Astrocyte (in vitro differentiated cells and primary cell): ENCODE measurements at places on chromosomes 5 and 9. TPM values are rescaled to one million over a fixed set of nuclear protein-coding genes. Genes with fewer than 3 reads are reported as not detected.

DNA sequence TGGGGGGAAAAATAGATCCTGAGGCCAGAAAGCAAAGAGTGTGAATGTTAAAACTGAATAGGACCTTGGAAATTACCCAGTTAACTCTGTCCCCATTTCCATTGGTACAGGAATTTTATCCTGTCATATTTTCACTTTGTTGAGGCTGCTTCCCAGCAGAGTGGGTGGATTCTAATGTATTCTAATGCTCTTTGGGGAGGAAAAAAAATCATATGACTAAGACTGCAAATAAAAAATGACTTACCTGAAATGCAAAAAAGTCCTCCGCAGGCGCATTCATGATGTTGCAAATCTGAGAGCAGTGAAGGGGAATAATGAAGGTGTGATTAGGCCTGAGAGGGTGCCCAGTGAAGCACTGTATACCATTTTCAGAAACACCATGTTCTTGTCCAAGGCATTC is 41.2 kb downstream of the PDE6A start:
- no peak for DNase-seq

DNA sequence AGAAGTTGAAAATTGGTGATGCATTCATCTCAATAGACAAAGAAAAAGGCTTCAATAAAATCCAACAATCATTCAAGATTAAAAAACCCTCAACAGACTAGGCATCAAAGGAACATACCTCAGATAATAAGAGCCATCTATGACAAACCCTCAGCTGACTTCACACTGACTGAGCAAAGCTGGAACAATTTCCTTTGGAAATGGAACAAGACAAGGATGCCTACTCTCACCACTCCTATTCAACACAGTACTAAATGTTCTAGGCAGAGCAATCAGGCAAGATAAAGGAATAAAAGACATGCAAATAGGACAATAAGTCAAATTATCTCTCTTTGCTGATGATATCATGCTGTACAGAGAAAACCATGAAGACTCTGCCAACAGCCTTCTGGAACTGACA is 1188.1 kb downstream of the DTWD2 start:
- no peak for DNase-seq

DNA sequence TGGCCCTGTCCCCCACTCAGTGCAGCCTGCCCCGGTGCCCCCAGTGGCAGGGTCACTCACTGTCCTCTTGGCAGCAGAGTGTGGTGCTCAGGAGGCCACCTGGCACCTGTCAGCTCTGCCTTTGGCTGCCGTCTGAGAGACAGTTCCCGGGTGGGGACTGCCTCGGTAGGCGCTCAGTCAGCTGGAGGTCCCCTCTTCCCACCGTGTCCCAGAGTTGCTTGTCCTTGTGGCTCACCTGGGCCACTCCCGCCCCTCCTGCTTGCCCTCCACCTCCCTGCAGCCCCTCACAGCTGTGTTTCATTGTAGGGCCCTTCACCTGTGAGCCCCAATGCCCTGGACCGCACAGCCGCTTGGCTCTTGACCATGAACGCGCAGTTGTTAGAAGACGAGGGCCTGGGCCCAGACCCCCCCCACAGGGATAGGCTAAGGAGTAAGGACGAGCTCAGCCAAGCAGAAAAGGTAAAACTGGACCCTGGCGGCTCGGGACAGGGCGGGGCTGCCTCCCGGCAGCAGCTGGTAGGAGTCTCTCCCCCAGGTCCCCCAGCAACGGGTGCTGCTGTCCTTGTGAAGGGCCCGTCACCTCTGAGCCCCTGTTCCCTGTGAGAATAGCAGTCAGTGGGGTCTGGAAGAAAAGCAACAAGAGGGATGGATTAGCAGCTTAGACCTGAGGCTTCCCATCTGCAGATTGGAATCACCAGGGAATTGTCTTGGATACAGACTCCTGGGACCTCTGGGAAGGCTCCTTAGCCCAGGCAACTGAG is 122.7 kb downstream of the DAB2IP start:
- no peak for DNase-seq

- no peak for DNase-seq
These were observed 40.2 kb downstream of the SUB1 start for GRCh38 chr5:32625547-32625946.

DNA sequence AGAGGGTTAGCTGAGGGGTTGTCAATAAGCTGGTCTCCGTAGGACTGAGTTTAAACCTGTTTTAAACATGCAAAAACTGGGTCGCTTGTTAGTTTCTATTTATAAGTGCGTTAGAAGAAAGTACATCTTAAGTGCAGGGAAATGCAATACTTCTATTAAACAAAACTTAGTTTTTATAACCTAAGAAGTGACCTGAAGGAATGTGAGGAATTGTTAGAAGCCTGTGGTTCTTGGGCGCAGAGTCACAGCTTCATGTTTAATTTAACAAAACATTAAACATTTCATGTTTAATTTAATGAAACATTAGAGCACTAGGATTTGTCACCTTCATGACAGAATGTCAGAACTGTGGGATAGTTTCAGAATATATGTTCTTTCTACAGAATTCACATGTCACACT is 469.2 kb upstream of the WWC1 start:
- DNase-seq, result peak; percentile 75

- peak; percentile 34 for DNase-seq
These were observed 487.2 kb upstream of the ST8SIA4 start for GRCh38 chr5:101390151-101390908.

GRCh38 chr9:23740531-23740930 is 85.5 kb downstream of the ELAVL2 start:
- DNase-seq, result no peak

DNA sequence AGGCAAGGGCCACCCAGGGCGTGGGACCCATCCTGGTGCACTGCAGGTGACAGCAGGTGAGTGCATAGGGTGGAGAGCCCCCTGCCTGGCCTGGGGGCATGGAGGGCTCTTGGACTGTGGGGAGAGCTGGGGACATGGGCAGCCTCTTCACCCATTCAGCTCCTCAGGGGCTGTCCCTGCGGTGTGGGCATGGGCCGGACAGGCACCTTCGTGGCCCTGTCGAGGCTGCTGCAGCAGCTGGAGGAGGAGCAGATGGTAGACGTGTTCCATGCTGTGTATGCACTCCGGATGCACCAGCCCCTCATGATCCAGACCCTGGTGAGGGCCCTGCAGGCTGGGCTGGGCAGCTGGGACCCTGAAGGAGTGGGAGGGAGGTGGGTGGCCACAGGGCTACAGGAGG is 20.4 kb upstream of the SPTLC1 start:
- DNase-seq, result no peak

The HMCN2 gene
- total RNA-seq, result 1.6 and 3.2 TPM in 2 replicates

The NEURL1B gene
- total RNA-seq, result 7.5 and 9.8 TPM in 2 replicates
